NCI-H460 (cell line): ENCODE measurements at places on chromosomes 1 and 21. TPM values are rescaled to one million over a fixed set of nuclear protein-coding genes. Genes with fewer than 3 reads are reported as not detected.

Gene LMX1A
- not detected in 2 replicates for total RNA-seq

- no peak for DNase-seq
Observed at GRCh38 chr1:178307264-178307663, 189.5 kb downstream of the CLEC20A start.

DNA sequence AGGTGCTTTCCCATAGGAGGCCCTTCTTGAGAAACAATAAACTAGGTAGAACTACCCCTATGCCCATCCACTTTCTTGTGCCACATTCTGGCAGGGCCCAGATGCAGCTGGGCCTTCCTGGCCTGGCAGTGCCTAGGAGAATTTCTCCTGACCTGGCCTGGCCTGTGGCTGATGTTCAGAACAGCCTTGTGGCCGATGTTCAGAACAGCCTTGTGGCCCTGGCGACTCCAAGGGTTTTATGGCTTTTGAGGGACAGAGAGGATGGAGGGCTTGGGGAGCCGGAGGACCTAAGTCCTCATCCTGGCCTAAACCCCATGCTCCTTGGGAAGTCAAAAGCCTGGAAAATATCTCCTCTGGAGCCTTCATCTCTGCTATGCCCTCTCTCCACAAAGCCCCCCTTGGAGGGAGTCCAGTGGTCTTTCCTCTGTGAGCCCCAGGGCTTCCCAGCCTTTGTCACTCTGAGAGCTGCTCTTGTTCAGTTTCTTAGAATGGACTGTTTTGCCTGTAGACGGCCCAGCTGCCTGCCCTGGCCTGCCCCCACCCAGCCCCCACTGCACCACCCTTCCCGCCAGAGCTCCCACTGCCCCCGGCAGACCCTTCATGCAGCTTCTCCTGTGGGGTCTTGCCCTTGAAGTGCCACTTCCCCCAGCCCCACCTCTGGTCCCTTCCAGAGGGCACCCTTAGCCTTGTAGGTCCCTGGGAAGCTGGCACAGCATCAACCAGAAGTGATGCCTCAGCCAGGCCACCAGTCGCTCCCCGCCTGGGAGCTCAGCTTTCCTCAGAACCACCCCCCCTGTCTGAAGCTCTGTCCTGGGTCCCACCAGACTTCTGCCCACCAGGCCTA lies 7.0 kb downstream of the GPR37L1 start:
- no peak for DNase-seq

- DNase-seq, result no peak
Observed at GRCh38 chr1:179996099-179996498, 41.5 kb downstream of the CEP350 start.

DNA sequence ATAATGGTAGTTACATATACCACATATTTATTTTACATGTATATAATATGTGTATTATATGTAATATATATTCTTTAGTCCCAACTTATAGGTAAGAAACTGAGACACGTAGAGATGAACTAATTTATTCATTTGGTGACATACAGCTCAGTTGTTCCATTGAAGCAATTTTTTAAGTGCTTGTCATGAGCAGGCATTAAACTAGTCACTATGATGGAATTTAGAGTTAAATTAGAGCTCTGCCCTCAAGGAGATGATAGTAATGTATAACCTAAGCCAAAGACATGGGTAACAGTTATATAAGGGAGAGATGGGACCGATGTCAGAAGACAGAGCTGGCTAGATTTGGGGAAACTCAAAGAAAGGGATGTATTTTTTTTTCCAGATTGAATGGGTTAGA lies 83.0 kb downstream of the ST6GALNAC5 start:
- DNase-seq, result no peak
